Activated naive CD4-positive, alpha-beta T cell treated with anti-CD3 and anti-CD28 coated beads, Interleukin-2, amount 50 U/mL, for 72 hours (primary cell): ENCODE measurements at places on chromosomes 1 and 21.

DNA sequence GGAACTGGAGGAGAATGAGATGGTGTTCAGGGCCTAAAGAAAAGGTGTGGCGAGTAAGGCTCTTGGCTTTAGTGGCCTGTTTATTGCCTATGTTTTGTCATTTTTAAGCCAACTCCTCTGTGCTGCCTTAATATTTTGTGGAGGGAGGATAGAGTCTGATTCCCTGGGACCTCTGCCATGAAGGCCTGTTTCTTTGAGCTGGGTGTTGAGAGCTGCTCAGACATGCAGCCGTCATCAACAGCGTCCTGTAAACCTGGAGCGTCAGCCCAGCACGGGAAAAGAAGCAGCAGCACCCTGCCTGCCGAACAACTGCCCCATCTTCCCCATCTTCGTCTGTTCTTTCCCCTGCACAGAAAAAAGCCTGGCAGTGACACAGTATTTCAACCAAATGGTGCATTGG is 27.1 kb upstream of the SNX27 start:
- no peak for DNase-seq

DNA sequence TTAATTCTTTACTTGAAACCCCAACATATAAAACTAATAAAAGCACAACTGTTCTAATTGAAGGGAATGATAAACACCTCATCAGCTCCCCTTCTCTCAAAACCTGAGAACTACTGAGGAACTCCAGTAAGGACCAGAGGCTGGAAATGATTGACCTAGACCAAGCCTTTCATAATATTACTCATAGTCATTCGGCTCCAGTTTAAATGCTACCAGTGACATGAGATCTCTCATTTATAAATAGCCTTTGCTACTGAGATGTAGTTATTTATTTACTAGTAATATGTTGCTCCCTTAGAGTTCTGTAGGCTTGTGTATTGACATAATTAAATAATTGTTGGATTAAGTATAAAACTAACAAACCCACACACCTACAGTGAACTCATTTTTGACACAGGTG is 209.8 kb upstream of the PRMT6 start:
- no peak for DNase-seq

DNA sequence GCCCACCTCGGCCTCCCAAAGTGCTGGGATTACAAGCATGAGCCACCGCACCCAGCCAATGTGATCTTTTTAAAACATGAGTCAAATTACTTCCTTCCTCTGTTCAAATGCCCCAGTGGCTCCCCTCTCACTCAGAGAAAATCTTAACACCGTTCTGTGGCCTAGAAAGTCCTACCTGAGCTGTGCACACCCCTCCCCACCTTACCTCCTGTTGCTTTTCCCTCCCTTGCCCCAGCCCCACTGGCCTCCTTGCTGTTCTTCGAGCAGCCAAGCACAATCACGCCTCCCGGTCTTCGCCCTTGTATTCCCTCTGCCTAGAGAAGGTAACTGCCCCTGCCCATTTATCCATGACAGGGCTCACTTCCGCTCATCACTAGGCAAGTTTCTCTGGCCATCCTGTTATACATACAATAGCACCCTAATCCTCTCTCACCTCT is 62.6 kb upstream of the RPL11 start:
- no peak for DNase-seq

DNA sequence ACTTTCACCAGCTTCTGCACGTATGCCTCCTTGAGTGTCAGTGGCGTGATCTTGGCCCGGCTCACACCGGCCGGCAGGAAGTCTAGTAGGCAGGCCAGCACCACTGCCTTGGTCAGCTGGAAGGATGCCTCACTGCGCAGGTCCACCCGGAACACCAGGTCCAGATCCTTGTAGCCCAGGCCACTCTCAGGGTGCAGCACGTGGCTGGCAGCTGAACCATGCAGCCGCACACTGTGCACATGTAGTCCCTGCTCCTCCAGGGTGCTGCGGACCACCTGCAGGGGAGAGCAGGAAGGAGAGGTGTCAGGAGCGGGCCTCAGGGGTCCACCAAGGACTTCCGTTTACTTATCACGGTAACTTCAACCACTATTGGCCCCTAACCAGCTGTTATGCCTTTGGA is 6.0 kb downstream of the TENT5B start:
- DNase-seq: no peak

DNA sequence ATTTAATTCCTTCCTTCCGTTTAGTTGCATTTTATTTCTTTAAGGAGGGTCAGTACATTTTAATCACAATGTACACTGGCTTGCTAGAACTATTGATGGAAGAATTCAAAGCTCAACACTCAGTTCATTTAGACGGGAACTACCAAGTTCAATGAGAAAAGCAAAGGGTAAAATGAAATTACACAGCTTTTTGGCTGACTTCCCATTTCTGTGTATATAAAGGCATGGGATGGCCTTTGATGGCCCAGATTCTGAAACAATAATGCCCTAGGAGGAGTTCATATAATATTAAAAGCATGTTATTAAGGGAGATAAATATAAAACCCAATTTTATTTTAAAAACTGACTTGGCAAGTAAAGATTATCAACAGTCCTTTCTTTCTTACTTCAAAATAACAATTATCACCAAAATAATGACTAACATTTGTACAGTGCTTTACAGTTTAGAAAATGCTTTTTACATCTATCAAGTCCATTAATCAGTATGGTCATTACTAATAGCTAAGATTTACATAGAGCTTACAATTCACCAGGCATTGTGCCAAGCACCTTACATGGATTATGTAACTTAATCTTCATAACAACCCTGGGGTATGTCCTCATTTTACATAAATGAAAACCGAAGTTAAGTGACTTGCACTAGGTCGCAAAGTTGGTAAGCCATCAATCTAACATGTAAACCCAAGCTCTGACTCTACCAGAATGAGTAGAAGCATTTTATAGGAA is 402.4 kb downstream of the OMA1 start:
- DNase-seq: no peak

- no peak for DNase-seq
Measured at GRCh38 chr1:36638268-36638667, 155.6 kb upstream of the CSF3R start.

DNA sequence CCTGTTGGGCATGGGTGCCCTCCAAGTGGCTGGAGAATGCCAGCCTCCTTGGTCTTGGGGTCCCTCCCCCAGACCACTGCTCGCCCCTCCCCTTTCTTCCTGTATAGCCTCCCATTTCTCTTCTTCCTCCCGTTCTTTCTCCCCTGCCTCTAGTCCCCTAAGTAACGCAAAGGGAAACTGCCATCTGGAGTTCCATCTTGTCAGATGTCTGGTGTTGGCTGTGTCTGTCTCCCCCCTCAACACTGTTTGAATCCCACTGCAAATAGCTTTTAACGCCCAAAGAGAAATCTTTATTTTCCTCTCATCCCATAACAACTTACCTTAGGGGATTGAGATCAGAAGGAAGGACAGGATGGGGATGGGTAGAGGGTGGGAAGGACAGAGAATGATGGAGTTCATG is 55.3 kb upstream of the CSF3R start:
- no peak for DNase-seq

GRCh38 chr21:24183077-24183476 is 1424.2 kb downstream of the MRPL39 start:
- DNase-seq: no peak

DNA sequence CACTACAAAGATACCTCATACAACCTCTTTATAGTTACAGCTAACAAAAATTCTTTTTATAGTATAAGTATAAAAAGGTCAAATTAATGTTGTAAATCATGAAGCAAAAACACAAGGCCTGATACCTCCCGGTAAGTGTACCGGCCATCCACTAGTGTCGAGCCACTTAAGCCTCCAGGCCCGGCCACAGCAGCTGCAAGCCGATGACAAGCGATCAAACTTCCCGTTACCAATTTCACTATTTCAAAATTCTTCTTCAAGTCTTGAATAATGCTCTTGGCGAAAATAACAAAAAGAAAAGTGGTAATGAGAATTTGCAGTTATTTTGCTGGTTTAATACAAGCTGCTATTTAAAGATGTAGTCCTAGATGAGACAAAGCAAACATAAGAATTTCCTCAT is 67.6 kb downstream of the USP24 start:
- no peak for DNase-seq

GRCh38 chr1:197912739-197913494 is 4.3 kb upstream of the LHX9 start:
- DNase-seq: no peak

DNA sequence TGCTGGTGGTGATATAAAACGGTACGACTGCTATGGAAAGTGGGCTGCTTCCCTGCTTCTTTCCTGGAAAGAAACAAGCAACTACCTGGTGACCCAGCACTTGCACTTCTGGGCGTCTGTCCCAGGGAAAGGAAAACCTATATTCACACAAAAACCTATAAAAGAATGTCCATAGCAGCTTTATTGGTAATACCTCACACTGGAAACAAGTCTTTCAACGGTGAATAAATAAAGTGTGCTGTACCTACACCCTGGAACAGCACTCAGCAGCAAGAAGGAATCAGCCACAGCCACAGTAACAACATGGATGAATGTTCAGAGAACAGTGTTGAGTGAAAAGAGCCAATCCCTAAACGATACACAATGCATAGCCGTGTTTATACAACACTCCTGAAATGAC is 19.9 kb downstream of the SLC19A1 start:
- DNase-seq: no peak

GRCh38 chr21:43195121-43196021 is 26.6 kb downstream of the CRYAA start:
- no peak for DNase-seq

DNA sequence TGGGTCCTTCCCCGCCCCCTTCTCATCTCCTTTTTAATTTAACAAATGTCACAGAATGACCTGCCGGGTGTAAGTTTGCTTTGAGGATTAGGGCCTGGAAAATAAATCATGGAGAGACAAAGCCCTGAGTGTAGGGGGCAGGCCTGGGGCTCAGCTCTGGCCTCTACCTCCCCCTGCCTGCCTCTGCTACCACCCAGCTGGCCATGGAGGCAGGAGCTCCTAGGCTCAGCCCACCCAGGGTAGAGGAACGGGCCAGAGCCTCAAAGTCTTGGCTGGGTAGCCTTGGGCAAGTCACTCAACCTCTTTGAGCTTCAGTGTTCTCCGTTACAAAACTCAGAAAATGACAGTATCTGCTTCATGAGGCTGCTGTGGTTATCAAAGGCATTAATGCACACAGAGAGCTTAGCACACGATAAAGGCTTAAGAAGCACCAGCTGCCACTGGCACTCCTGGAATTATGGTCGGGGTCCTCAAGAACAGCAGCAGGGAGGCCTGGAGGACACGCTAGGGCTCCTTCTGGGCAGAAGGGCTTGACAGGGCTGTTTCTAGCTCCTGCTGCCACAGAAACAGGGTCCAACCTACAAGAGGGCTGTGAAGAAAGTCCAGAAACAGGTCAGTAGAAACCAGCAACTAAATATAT is 39.0 kb downstream of the LRP8 start:
- DNase-seq: no peak

DNA sequence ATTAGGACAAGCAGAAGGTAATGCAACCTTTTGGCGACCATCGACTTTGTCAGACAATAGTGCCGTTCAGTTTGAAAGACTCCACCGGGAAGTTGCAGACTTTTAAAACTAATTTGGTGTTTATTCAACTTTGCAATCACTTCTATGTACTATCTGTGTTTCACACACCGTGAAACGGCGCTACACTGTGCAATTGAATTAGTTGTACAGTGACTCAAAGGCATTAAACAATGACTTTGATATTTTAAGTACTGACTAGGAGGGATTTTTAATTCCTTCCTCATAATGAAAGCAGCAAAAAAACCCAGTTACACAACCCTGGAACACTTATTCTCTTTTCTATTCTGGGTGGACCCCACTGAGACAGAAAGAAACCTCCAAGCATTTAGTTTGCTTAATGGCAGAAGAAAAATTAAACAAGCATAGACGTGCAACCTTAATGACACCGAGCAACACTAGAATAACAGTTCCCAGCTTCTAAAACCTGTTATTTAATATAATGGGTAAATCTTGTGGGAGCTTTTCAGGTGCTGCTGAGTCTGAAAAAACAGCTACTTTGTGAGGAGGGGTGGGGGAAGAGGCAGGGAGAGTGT is 176.8 kb downstream of the LMO4 start:
- no peak for DNase-seq

- DNase-seq: no peak
Measured at GRCh38 chr1:25948641-25949040, 42.4 kb upstream of the STMN1 start.

- DNase-seq: no peak
Measured at GRCh38 chr21:39006571-39007311, 176.5 kb downstream of the PSMG1 start.

- DNase-seq: no peak
Measured at GRCh38 chr1:151156515-151156819, at the start of gene TNFAIP8L2. TNFAIP8L2 (plus strand) TSS chr1:151156649; CDS start chr1:151158698, 2,049 bp downstream.

DNA sequence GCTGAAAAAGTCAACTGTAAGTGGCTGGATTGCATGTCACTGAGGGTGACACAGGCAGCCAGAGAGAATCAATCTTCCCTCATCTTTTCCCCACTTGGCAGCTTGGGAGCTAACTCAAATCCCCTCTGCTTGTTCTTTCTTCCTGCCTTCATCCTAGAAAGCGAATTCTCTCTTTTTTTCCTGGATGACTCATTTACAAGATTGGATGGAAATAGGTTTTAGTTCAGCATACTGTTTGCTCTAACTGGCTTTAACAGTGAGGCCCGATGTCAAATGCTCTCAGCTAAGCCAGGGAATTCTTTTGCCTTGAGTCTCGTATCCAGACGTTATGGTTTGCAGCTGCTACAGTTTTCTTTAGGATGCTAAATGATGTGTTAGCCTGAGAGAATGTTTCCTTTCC is 72.7 kb downstream of the HUNK start:
- no peak for DNase-seq

DNA sequence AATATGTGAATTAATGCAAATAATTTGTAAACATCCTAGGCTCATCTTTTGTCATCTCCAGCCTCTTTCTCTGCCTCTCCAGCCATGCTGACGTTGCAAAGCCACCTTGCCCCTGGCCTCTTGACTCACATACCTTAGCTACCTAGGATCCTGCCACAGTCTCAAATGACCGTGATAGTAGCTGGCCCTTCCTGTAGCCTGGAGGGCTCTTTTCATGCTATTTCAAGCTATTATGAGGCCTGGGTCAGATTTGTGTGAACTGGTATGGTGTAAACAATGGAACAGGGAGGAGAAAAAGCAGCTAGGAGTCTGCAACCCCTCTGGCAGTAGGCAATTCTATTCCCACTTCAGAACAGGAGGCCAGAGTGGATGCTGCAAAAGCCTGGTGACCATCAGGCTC is 337.7 kb downstream of the DISC1 start:
- DNase-seq: no peak

DNA sequence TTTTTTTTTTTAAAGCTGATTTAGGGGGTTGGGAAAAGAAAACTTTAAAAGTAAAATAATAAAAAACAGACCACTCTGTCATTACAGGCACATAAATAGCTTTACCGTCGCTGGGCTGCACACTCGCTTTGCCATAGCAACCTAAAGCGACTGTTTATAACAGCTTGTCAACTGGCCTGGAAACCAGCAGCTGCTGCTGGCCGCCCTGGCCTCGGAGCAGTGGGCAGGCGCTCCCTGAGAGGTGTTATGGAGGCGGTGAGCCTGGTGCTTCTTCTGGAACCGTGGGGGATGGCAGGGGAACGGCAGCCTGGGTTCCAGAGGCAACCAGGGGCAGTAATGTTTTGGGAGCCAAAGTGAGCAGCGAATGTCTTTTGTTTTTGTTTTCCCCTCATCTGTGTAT is 45.7 kb downstream of the ATP2B4 start:
- no peak for DNase-seq

GRCh38 chr1:216740331-216740730 is 17.1 kb upstream of the ESRRG start:
- DNase-seq: no peak
